NCI-H1048 (cell line): ENCODE measurements at places on chromosomes 3 and 15.

GRCh38 chr3:15038306-15038705 lies 26.8 kb downstream of the MRPS25 start:
- DNase-seq, result no peak

DNA sequence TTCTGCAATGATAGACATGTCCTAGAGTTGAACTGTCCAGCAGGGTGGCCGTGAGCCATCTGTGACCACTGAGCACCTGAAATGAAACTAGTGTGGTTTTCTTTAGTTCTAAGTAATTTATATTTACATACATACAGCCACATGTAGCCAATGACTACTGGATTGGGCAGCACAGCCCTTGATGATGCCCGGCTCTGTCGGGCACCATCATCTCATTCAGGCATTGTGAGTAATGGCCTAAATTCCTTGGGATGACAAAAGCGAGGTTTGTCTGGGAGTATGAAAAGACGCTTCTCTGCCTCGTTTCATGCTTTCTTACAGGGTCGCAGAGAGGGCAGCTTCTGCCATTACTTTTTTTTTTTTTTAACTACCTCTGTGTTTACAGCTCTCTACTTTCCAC lies 251.9 kb upstream of the HES1 start:
- DNase-seq, result no peak

DNA sequence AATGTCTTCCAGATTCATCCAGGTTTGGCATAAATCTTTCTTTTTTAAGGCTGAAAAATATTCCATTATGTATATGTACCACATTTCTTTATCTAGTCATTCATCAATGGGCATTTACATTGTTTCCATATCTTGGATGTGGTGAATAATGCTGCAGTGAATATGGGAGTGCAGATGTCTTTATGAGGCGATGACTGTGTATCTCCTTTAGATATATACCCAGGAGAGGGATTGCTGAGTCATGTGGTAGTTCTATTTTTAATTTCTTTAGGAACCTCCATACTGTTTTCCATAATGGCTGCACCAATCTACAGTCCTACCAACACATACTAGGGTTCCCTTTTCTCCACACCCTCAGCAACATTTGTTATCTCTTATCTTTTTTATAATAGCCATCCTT lies 96.3 kb downstream of the LRRC28 start:
- no peak for DNase-seq

- no peak for DNase-seq
Observed at GRCh38 chr3:54433846-54434245, 311.5 kb downstream of the CACNA2D3 start.

- DNase-seq, result no peak
Observed at GRCh38 chr3:182045736-182046135, 334.0 kb downstream of the SOX2 start.

DNA sequence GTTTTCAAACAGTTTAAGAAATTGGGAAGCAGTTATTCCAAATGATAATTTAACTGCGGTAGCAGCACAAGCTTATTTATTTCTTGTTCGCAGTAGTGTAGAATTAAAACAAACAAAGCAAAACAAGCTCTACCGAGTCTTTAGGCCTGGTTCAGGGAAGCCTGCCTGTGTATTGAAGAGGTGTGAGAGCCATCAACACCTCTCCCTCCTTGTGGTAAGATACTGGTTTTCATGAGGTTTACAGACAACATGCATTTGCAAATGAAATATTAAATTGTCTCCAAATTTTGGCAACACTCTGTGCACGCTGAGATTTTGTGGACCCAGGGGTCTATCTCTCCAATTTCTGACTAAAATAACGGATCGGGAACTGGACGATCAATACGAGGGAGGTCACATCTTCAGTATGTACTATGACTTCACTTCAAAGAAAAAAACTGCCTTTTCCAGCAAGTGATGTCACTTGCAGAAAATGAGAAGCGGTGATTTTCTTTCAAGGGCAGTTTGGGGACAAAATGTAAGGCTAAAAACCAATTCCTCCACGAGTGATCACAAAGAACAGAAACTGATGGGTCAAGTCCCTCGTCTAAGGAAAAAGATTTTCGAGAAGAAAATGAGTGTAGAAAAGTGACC lies 721 bp downstream of the ATR start:
- no peak for DNase-seq

DNA sequence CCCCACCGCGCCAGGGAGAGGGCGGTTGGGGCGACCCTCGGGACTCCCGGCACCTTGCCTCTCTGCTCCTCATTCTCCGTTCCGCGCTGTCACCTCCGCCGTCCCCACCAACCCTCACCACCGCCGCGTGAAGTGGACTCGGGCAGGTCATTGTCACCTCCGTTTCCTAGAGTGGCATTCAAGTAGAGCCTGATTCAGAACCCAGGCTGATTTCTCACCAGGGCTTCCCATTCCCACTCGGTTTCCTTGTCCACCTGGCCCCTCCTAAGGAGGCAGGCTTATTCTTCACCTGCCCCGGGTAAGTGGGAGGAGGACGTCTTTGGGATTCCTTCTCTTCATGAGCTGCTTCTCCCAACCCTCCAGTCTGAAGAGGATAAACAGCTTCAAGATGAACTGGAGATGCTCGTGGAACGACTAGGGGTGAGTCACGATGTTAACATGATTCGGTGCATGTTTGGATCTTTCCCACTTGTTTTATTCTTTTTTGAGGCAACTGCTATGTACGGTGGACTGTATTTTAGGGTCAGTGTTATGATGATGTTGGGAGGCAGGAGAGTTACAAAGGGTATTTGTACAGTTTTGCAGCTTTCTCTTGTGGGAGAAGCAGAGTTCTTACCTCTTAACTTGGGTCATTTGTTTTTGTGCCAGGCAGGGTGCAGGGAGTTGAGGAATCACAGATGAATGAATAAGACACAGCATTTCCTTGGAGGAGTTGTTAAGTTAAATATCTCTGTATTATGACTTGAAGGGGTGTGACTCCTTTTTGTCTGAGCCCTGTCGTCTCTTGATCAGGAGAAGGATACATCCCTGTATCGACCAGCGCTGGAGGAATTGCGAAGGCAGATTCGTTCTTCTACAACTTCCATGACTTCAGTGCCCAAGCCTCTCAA lies 692 bp downstream of the PSMD2 start:
- no peak for DNase-seq

DNA sequence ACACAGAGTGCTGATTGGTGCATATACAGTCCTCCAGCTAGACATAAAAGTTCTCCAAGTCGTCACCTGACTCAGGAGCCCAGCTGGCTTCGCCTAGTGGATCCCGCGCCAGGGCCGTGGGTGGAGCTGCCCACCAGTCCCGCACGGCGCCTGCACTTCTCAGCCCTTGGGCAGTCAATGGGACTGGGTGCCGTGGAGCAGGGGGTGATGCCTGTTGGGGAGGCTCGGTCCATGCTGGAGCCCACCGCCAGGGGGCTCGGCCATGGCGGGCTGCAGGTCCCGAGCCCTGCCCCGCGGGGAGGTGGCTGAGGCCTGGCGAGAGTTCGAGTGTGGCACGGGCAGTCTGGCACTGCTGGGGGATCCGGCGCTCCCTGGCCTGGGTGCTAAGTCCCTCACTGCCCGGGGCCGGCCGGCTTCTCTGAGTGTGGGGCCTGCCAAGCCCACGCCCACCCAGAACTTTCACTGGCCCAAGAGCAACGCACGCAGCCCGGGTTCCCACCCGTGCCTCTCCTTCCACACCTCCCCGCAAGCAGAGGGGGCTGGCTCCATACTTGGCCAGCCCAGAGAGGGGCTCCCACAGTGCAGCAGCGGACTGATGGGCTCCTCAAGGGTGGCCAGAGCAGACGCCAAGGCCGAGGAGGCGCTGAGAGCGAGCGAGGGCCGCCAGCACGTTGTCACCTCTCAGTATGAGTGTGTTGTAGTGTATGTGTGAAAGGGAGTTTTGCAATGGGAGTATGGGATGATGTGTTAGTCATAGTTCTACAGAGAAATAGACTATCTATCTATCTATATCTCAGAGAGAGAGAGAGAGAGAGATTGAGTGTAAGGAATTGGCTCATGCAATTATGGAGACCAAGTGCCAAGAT lies 69.0 kb downstream of the UBE2E2 start:
- no peak for DNase-seq
